ENCODE measurements at places on chromosomes 11 and 22.
A peak's percentile ranks its signal among the peaks of the same experiment; 100 is the strongest.

- no peak for DNase-seq
Measured at GRCh38 chr11:73200256-73200655, 17.8 kb upstream of the P2RY2 start.

GRCh38 chr11:74311352-74311926 is at the start of gene P4HA3:
P4HA3 (minus strand) TSS chr11:74311640; CDS start chr11:74311611, 29 bp downstream.
- no peak for DNase-seq

GRCh38 chr11:105644839-105645573 is 35.1 kb downstream of the GRIA4 start:
- no peak for DNase-seq

GRCh38 chr11:2995031-2995561 is 3.0 kb upstream of the NAP1L4 start:
- no peak for DNase-seq

- DNase-seq = no peak
Measured at GRCh38 chr11:73236854-73237253, 18.8 kb downstream of the P2RY2 start.

- peak; percentile 92 for DNase-seq
Measured at GRCh38 chr11:71080239-71081097, 171.9 kb downstream of the SHANK2 start.

- no peak for DNase-seq
Measured at GRCh38 chr11:125342281-125342930, 153.7 kb downstream of the FEZ1 start.

DNA sequence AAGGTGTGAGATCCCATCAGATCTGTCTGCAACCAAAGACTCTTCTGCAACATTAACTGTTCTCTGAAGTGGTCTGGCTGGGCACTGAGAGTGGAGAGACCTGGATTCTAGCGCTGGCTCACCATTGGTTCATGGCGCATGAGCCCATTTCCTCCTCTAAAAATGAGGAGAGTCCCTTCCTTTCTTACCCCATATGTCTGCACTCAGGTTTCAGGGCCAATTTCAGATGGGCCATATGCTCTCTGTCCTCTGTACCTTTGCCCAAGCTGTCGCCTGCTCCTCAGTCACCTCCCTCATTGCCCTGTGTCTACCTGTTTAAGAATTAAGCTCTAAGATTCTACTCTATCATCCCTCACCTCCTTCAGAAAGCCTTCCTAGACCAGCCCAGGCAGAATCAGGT is 484.7 kb downstream of the INSC start:
- no peak for DNase-seq

DNA sequence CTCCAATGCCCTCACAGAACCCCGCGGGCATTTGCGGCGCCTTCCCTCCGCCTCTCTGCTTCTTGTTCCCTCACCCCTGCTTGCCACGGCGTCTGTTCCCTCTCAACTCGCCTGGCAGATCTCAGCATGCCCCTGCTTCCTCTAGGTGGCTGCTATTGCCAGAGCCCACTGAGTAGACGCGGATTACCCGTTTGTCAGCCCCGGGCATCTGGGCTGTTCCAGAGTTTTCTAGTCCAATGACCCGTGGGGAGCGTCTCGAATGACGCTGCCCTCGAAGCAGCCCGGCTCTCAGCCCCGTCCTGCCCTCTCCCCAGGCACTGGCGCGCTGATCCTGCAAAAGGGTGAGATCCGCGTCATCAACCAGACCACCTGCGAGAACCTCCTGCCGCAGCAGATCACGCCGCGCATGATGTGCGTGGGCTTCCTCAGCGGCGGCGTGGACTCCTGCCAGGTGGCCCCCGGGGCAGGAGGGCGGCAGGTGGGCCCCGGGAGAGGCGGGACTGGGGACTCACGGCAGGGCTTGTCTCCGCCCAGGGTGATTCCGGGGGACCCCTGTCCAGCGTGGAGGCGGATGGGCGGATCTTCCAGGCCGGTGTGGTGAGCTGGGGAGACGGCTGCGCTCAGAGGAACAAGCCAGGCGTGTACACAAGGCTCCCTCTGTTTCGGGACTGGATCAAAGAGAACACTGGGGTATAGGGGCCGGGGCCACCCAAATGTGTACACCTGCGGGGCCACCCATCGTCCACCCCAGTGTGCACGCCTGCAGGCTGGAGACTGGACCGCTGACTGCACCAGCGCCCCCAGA is 49.7 kb downstream of the ST14 start:
- DNase-seq = no peak

DNA sequence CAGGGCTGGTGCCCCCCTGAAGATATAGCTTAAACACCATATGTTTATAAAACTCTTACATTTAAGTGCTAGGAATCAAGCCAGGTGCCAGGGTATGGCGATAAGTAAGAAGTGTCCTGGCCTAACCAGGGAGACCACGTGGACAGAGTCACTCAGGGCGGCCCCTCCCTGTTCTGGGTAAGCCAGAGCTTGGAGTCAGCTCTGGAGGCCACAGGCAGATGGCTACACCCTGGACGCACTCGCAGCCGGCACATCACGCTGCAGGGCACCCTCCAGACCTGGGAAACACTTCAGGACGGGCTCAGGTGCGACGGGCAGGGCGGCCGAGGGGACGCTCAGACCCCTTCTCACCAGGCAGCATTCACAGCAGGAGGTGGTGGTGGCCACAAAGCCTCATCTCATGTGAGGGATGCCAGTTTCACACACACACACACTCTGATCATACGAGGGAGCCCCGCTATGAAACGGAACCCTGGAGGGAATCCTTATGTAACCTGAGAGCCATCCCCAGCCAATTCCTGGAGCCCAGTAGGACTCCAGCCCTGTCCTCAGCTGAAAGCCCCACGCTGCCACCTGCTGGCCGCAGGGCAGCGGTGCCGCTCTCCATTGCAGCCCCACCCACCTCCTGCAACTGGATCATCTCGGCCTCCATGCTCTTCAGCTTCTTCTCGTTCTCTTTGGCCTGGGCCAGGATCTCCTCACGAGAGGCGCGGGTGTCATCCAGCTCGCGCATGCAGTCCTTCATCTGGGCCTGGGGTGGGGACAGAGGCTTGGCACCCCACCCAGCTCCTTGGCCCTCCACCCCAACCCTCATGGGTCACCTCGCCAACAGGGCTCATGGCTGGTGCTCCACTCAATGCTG is 33.4 kb downstream of the APOL1 start:
- DNase-seq = peak; percentile 66

- DNase-seq = no peak
Measured at GRCh38 chr22:49415151-49415951, 412.3 kb downstream of the BRD1 start.

DNA sequence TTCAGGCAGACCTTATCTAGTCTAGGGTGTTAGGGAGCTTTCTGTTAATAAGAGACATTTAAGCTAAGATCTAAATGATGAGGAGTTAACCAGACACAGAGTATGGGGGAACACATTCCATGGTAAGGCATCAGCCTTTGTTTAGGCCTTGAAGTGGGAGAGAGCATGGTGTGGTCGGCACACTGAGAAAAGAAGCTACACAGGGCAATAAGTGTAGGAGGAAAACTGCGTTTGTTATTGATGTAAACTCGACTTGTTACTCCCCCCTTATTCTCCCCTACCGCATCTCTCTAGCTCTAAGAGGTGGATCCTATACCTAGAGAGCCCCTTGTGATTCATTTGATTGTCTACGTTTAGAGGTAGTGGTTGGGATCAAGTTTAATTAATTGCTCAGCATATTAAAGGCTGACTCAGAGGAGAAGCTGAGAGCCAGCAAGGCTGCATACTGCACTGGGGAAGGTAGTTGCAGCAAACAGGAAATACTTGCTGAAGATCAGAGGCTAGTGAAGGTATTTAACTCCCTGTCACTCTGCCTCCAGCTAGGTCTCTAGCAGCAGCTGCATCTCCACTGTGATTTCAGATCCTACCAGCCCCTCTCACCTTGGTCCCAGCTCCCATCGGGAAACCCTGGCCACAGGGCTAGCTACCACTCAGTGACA is 86.8 kb upstream of the TEAD1 start:
- no peak for DNase-seq

DNA sequence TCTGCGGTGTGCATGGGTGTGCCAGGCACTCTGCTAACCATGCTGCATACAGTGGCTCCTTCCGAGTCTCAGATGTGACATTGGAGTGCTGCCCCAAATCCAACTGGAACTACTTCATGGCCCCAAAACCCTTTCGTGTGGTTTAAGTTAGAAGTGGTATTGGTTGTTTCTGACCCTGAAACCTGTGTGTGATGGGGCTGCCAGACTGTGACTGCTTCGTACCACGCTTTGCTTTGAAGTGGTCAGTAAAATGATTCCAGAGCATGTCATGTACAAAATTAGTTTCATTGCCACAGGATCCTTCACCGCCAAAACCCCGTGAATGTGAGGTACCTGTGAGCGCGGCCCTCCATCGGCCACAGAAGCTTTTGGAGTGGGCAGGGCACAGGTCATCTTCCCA is 142.2 kb downstream of the WNT7B start:
- no peak for DNase-seq

- no peak for DNase-seq
Measured at GRCh38 chr11:134757633-134758032, 345.6 kb upstream of the B3GAT1 start.

- DNase-seq = no peak
Measured at GRCh38 chr11:20042045-20042639, 118.1 kb downstream of the DBX1 start.

DNA sequence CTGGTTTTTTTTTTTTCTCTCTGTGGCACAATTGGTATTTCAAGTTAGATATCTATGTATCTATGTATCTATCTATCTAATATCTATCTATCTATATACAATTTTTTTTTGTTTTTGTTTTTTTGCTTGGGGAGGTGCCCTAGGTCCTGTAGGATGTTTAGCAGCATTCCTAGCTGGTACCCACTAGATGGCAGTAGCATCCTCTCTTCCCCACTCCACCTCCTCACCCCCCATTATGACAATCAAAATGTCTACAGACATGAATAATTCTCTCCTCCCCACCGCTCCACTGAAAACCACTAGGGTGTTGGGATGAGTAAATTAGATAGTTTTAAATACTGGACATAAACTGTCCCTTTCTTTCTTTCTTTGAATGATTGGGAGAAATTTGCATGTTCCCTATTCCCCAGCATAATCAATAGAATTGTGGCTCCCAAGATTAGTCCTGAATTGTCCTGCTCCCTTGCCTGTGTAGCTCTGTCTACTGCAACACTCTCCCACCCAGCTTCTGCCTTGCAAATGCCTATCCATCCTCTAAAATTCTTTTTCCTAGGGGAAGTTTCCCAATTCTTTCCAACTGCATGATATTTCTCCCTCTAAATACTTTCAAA is 1152.4 kb downstream of the LRRC4C start:
- no peak for DNase-seq

DNA sequence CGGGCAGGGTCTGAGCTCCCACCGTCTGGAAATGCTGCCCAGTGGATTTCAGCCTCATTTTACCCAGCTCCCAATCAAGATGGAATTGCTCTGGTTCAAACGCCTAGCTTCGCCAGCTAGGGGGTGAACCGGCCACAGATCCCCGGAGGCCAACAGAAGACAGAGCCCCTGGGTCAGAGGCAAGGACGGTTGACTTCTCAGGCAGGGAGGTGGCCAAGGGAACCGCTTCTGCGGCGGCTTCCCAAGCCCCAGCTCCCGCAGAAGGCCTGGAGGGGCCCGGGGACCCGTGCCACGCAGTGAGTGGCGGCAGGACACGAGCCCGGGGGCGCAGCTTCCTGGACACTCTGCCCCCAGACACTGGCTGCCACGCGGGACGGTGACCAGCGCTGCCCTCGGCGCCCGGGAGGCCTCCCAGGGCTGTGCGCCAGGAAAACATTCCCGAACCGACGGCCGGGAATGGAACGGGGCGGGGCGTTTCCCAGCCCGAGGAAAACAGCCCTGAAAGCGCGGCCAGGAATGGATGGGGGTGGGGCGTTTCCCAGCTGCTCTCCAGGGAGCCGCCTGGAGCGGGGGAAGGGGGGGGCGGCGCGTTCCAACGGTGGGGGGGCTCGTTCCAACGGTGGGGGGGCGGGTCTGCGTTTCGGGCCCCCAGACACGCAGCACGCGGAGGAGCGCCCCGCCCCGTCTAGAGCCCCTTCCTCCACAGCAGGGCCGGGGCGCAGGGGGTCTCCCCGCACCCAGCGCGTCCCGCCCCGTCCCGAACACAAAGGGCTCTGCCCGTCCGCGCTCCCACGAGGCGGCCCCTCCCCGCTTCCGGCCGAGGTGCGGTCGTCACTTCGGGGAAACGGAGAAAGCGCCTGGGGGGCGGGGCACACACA is 13.5 kb upstream of the B4GALNT4 start:
- peak; percentile 34 for DNase-seq

- DNase-seq = no peak
Measured at GRCh38 chr11:114354076-114354475, 46.2 kb downstream of the C11orf71 start.

DNA sequence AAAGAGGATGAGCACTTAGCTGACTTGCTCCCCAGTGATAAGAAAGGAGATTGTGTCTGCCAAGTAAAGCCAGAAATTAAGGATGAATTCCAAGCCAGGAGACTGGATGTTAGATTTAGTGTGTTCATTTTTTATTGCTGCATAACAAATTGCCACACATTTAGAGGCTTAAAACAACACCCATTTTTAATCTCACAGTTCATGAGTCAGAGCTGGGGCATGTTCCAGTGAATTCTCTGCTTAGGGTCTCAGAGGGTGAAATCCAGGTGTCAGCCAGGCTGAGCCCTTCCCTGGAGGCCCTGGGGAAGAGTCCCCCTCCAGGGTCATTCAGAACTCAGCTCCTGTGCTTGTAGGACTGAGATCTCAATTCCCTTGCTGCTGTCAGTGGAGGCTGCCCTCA is 352.8 kb downstream of the BUD13 start:
- DNase-seq = no peak

DNA sequence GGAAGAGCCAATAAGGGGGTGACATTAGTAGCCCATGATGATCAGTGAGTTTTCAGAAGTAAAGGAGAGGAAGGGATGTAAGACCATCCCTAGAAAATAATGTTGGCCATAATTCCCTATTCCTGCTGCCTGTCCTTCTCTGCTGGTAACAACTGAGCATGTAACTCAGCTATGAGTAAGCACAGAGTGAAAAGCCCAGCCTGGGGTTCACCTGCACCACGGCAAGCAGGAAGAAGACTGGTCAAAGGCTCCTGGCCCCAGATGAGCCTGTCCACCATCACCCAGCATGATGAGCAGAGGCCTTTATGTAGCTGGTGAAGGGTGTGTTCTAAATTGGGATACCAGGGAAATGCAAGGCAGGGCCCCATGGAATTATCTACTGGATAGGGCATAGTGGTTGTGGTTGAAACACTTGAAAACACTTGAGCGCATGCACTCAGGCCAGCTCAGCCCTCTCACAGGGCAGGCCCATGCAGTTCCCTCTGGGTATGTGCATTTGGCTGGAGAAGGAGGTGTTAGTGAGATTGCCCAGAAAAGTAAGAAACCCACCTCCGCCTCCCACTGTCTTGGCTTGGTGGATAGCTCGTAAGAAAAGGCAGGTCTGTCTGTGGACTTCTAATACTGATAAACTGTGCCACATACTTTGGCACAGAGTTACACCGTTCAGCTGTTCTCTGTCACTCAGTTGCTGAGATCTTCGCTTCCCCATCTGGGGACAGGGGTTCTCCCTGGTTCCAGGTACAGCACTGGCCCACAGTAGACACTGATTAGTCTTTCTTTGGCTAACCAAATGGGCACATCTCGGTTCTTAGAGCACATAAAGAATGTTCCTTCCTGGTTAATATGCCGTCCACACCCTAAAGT is 86.8 kb downstream of the AMOTL1 start:
- DNase-seq = no peak
